GM23338 (cell line): ENCODE measurements at places on chromosomes 1 and 21. TPM values are rescaled to one million over a fixed set of nuclear protein-coding genes. Genes with fewer than 3 reads are reported as not detected.

DNA sequence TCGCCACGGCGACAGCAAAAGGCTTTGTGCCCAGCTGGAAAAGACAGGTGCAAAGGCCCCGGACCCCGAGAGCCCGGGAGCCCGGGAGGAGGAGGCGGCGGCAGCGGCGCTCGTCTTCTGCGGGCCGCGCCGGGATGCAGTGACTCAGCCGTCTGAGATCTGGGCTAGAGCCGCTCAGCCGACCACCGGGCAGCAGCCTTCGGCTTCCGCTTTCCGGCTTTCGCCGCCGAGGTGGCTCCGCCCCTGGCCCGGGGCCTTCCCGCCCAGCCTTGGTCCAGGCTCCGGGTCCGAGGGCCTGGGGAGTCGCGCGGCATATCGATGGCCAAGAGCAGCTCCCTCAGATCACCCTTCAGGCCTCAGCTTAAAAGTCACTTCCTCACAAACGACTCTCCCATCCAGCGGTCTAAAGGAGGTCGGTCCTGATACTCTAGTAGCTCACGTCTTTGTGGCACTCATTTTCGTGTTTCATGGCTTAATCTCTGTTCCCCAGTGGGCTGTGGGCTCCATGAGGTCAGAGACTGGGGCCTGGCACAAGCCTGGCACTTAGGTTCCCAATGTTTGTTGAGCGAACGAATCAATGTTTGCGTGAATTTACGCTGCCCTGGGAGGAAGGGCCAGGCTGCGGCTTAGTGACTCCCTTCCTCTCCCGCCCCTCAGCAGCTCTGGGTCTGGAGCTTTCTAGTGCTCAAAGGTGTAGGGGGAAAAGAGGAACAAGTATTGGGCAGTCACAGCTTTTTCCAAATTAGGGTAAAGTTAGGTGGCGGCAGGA lies at the start of gene PHTF1:
PHTF1 (minus strand) TSS at position 154 of the 769 bp plus-strand sequence. CDS start 783 bp downstream, outside the sequence.
- peak; percentile 90 for DNase-seq

DNA sequence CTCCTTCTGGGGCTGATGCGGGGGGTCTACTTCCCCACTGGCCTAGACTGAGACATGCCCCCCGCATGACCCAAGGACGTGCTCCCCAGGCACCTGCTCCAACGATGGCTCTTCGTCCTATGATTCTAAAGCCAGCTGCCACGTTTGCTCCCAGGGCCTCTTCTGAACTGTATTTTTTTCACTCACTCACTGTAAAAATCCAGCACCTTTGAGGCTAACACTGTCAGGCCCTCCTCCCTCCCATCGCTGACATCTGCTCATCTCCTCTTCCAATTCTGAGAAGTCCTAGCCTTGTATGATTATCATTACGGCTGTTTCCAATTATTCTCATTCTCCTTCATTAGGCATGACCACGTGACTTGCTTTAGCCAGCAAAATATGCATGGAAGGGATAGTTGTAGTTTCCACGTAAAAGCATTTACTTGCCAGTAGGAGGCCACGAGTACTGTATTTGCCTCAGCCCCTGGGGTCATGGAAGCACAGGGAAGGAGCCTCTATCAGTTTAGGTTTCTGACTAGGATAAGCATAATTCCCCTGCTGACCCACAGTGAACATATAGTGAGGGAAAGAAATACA lies 19.1 kb upstream of the EDN2 start:
- no peak for DNase-seq

- DNase-seq = no peak
Measured at GRCh38 chr1:201800246-201800645, 28.7 kb upstream of the IPO9 start.

GRCh38 chr1:1788646-1789431 lies 10.6 kb upstream of the NADK start:
- peak; percentile 72 for DNase-seq

DNA sequence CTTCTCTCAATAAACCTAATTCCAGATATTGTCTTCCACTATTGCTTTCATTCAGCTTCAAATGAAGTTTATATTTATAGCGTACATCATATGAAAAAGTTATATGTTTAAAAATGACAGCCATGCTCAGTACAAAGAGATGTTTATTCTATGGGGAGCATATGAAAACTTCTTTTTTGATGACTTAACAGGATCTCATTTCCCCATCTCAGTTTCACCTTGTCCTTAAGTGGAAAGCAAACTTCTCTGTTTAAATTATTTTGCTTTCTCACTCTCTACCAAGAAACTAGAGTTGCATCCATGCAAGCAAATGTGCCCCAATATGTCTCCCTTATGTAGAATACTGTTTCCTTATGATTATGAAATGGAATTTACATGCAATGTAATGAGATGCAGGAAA lies 799.5 kb upstream of the RGS18 start:
- no peak for DNase-seq

GRCh38 chr21:45638707-45639106 lies 4.8 kb upstream of the PCBP3 start:
- no peak for DNase-seq

DNA sequence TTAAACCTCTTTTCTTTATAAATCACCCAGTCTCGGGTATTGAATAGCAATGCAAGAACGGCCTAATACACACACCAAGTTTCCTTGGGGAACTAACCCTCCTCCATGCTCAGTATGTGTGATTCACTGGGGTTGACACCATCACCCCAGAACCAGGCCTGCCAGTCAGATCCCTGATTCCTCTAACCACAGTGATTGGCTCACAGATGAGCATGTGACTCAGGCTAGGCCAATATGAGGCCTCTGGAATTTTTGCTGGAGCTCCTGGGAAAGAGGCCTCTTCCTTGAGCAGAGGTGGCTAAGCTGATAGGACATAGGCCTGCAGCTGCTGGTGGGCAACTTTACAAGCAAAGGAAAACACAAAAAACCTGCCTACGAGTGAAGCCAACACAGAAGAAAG lies 74.7 kb upstream of the ZBTB40 start:
- DNase-seq = no peak

DNA sequence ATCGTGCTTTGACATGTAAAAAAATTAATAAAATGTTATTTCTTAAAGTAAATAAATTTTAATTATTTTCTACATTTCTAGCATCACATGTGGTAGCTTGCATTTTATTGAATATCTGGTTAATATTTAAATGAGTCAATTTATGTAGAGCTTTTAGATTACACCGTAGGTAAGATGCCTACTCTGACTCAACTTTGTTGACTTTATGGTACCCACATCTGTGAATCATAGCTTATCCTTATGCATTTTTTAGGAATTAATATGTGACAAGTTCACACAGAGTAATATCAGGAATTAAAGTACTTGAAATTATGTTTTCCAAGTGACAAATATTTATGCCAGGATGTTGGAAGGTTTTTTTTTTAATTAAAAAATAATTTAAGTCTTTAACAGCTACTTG lies 120.7 kb downstream of the LEPR start:
- no peak for DNase-seq

GRCh38 chr1:29973406-29973805 lies 737.1 kb downstream of the PTPRU start:
- DNase-seq = peak; percentile 80

Gene B3GALT5
- total RNA-seq = 31.7 and 37.5 TPM in 2 replicates
